ENCODE measurements at places on chromosomes 2 and 18. TPM values are rescaled to one million over a fixed set of nuclear protein-coding genes. Genes with fewer than 3 reads are reported as not detected.

DNA sequence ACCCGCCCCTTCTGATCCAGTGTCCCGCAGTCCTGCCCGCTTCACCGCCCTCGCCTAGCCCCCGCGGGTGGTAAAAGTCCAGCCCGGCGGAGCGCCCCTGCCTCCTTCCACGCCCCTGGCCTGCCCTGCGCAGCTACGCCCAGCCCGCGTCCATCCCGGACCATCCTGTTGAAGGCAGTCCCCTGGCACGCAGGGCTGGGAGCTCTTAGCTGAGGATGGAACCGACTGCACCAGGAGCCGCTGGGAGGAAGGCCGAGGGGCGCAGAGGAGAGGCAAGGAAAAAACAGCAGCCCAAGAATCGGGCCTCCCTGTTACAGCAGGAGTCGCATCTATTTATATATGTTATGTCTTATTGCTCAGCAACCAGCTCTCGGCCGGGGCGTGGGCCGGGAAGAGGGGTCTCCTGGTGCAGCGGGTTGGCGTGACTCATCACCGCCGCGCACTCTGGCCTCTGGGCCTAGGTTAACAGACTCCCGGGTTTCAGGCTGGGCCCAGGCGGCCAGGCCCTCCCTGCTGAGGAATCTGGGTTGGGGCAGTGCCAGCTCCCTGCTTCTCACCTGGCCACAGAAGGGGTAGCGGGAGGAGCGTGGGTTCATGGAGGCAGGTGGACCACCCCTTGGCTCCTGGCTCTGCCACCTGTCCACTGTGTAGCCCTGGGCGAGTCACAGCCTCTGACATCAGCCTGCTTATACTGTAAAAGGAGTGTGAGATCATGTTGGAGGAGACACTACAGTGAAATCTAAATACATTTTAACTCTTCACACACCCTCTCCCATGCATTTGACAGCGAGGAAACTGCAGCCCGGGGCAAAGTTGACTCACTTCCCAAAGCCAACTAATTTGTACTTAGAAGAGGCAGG is 13.4 kb upstream of the MAP3K2 start:
- peak; percentile 88 for DNase-seq

DNA sequence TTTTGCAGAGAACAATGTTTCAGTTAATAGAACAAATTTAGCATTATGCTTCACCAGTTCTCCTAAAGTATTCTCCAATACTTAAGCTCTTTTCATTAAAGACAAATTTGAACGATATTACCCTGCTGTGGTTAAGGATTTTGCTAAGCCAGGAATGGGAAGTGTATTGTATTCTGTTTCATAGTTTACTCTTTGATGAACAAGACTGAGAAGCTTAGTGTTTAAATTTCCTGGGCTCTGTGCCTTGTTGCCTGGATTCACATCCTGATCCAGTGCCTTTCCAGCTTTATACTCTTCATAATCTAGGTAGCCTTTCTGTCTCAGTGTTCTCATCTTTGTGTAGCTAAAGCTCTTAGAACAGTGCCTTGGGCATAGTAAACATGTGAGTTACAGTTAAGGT is 58.6 kb upstream of the GLS start:
- no peak for DNase-seq

Gene UBXN4
- total RNA-seq: 106 TPM

Gene HSPD1
- 794 TPM for total RNA-seq

Gene SFTPB
- 0.29 TPM for total RNA-seq

Gene ERFE
- 0.50 TPM for total RNA-seq

- no peak for DNase-seq
These were observed 232.7 kb downstream of the DYSF start for GRCh38 chr2:71685941-71686611.

DNA sequence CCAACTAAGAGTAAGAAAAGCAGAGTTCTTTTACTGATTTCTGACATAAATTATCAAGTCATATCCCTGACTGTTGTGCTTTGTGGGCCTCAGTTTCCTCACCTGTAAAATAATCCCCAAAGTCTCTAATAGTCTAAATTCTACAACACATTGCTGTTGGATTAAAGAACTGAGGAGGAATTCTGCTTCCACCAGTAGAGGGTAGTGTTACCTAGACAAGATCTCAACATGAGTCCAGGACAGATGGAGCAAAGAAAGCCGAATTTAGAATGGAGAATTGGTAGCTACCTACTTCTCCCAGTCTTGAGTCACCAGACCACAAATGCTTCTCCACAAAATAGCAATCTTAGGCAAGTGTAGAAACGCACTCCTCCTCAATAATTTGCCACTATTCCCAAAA is 462.5 kb upstream of the FSHR start:
- DNase-seq: no peak

GRCh38 chr2:189580241-189580651 is 340 bp downstream of the SLC40A1 start:
- DNase-seq: no peak

Gene KCNJ3
- 0.32 TPM for total RNA-seq

DNA sequence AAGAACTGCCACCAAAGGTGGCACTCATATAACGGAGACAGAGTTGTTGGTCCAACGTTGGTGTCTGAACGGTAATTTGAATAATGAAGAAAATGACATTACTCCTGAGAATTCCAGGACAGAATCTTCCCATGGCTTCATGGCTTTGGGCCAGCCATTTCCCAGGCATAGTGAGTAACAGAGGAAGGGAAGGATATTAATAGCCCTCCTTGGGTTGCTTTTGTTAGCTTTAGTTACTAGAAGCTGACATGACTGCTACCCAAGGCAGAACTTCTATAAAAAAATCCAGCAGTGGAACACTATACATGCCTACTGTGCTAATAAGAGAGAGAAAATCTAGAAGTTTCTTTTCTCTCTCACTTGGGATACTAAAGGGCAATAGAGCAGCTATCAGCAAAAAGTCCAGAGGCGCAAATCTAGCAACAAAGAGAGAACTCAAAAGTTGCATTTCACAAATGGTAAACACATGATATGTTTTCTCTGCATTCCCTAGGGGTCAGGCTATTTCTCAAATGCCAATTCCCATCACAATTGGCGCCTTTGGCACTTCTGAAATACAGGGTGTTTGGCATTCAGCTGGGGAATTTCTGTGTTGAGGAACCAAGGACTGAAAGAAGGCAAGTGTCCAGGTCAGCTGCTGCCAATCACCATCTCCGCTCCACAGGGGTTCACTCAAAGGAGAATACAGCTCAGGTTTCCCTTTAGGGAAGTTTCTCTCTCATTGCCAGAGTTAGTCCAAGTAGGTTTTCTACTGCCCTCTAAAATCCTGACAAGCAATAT is 160.8 kb upstream of the KYNU start:
- DNase-seq: no peak

DNA sequence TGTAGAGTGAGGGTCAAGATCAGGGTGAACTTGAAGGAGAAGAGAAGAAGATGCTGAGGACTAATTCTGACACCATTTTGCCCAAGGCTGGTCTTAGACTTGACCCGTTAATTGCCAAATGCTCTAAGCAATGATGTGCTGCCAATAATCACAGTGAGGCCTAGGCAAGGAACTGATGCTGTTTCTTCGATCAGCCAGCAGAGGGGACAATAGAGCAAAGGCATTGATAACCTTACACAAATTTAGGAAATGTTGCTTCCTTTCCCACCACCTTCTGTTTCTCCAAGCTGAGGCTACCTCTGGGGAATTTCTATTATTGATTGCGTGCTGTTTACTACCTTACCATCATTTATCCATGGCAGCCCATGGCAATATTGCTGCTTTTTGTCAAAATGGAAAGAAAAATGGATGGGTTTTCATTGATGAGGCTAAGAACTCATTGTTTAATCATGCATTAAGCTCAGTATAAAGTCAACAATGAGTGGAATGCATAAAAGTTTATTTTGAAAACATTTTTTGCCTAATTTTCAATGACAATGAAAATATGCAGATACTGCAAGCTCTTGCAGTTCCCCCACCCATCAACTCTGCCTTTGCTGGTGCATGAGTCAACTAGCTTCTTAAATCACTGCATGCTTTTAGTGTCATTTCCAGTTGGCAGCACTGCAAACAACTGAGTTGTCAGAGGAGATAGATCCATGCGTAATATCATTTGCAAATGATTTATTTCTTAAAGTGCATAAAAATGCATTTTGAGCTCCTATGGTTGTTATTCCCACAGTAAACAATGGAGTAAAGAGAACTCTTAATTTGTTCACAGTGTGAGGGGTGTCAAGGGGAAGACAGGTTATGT is 116.4 kb upstream of the NYAP2 start:
- peak; percentile 22 for DNase-seq
